Regular cardiac myocyte (primary cell): ENCODE measurements at places on chromosomes 2 and 18. TPM values are rescaled to one million over a fixed set of nuclear protein-coding genes. Genes with fewer than 3 reads are reported as not detected.

LTBP1 gene
- total RNA-seq = 214 and 375 TPM in 2 replicates

CHPF gene
- 101 and 192 TPM in 2 replicates for total RNA-seq

TMEM37 gene
- under 0.01 and 0.19 TPM in 2 replicates for total RNA-seq

TIMM21 gene
- total RNA-seq = 27.1 and 63.6 TPM in 2 replicates

HOXD9 gene
- total RNA-seq = under 0.01 TPM in 1 of 2 replicates, not detected in the other

SPHKAP gene
- not detected in 2 replicates for total RNA-seq

STAT4 gene
- total RNA-seq = 1.7 and 11.6 TPM in 2 replicates

HOXD13 gene
- total RNA-seq = not detected in 2 replicates

NYAP2 gene
- total RNA-seq = not detected in 2 replicates

MAP3K19 gene
- total RNA-seq = not detected in 2 replicates

PRSS56 gene
- total RNA-seq = not detected in 2 replicates

XDH gene
- total RNA-seq = 0.28 and 0.38 TPM in 2 replicates

COBLL1 gene
- 7.7 and 20.9 TPM in 2 replicates for total RNA-seq

ATOH8 gene
- 28.2 and 28.6 TPM in 2 replicates for total RNA-seq

POTEE gene
- not detected in 2 replicates for total RNA-seq

GREB1 gene
- total RNA-seq = 0.96 and 3.9 TPM in 2 replicates

NIF3L1 gene
- 25.4 and 38.0 TPM in 2 replicates for total RNA-seq
